ENCODE measurements at places on chromosomes 12 and 14. TPM values are rescaled to one million over a fixed set of nuclear protein-coding genes. Genes with fewer than 3 reads are reported as not detected.

PLD4 gene
- total RNA-seq: not detected

CCDC184 gene
- total RNA-seq: 1.5 TPM

RAD9B gene
- 0.68 TPM for total RNA-seq

KRT82 gene
- total RNA-seq: not detected

ATG101 gene
- 31.1 TPM for total RNA-seq

BEGAIN gene
- 1.2 TPM for total RNA-seq

PTPN6 gene
- total RNA-seq: 397 TPM

RHEBL1 gene
- total RNA-seq: 9.5 TPM

DGKA gene
- 575 TPM for total RNA-seq

PELI2 gene
- total RNA-seq: 0.57 TPM

GALNT16 gene
- total RNA-seq: not detected

ISM2 gene
- not detected for total RNA-seq

EAPP gene
- total RNA-seq: 27.3 TPM

TEX52 gene
- total RNA-seq: 0.29 TPM

TAS2R7 gene
- not detected for total RNA-seq

CCDC197 gene
- not detected for total RNA-seq

HCAR2 gene
- not detected for total RNA-seq

PRPH gene
- not detected for total RNA-seq

NPAS3 gene
- not detected for total RNA-seq

SERPINA5 gene
- not detected for total RNA-seq

DCTN2 gene
- 89.3 TPM for total RNA-seq
